ENCODE measurements at places on chromosomes 4 and X.

- DNase-seq: peak; percentile 27
These were observed 983.7 kb upstream of the LCORL start for GRCh38 chr4:19005211-19005610.

DNA sequence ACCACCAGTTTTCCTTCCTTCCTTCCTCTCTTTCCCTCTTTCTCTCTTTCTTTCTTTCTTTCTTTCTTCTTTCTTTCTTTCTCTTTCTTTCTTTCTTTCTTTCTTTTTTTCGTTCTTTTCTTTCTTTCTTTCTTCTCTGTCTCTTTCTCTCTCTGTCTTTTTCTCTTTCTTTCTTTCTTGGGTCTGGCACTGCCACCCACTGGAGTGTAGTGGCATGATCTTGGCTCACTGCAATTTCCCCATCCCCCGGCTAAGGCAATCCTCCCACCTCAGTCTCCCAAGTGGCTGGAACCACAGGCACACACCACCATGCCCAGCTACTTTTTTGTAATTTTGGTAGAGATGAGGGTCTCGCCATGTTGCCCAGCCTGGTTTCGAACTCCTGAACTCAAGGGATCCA lies 51.6 kb upstream of the NHS start:
- DNase-seq: no peak

GRCh38 chr4:147691820-147692219 lies 7.9 kb upstream of the PRMT9 start:
- no peak for DNase-seq

DNA sequence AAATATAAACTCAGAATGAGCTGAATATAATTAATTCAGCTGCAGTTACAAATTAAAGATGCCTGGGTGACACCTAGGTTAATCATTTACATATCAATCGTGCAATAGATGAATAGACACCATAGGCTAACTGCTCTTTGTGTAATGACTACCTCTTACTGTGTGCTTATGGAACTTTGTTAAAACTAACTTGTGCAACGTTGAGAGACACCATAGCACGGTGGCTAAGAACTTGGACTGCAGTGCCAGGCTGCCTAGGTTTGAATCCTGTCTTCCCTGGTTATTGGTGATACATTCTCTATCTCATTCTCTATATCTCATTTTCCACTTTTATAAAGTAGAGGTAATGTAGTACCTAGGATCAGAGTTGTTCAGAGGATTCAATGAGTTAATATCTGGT lies 46.9 kb downstream of the SMAD1 start:
- no peak for DNase-seq

- no peak for DNase-seq
These were observed 95.7 kb upstream of the IQCM start for GRCh38 chr4:149911354-149911753.

DNA sequence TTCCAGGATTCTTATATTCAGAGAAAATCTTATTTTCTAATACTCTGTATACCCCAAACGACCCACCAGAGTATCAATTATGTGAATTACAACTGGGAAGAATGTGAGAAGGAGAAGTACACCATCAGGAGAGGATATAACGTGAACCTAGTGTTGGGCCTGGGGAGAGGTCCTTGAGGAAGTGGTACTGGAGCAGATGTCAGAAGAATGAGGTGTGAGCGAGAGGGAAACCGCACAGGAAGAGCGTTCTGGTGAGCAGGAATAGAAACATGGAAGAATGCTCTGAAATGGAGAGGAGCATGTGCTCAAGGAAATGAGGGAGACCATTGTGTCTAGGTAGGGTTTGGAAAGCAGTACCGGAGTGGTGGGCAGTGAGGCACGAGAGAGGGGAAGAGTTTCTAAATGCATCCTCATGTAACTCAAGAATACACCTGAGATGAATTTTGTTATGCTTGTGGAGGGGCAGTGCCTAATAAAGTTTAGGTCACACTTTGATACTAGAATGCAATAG lies 151.6 kb downstream of the GRID2 start:
- DNase-seq: no peak

DNA sequence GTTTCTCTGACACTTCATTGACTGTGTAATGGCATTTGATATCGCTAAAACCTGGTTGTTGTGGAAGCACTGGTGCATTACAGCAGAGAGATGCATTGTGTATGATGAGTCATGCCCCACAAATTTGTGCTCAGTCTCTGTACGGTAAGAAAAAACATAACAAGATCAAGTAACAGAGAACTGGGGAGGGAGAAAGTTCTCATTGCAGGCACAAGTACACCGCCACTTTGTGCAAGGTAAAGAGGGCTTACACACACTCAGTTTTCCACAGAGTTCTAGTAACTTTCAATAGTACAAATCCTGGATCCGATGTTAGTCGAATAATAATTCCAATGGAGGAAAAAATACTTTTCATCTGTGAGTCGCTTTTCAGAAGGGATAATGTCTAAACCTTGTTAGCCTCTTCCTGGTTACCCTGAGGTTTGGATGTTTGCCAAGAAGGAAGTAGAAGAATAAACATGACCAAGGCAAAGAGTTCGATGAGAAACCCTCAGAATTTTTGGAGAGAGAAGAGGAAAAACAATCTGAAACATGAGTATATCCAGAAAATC lies 512.5 kb upstream of the SLIT2 start:
- DNase-seq: peak; percentile 19

- DNase-seq: no peak
These were observed 139.5 kb upstream of the RASGEF1B start for GRCh38 chr4:81611221-81611620.

- DNase-seq: no peak
These were observed 9.5 kb downstream of the IGSF1 start for GRCh38 chrX:131279617-131280016.

- no peak for DNase-seq
These were observed 481.7 kb upstream of the AGA start for GRCh38 chr4:177923888-177924287.

GRCh38 chr4:55907469-55907868 lies 41.3 kb upstream of the CEP135 start:
- DNase-seq: no peak

GRCh38 chrX:13064599-13065143 lies 20.3 kb upstream of the FAM9C start:
- peak; percentile 53 for DNase-seq

GRCh38 chrX:50157545-50158135 lies 43.2 kb downstream of the AKAP4 start:
- DNase-seq: no peak

DNA sequence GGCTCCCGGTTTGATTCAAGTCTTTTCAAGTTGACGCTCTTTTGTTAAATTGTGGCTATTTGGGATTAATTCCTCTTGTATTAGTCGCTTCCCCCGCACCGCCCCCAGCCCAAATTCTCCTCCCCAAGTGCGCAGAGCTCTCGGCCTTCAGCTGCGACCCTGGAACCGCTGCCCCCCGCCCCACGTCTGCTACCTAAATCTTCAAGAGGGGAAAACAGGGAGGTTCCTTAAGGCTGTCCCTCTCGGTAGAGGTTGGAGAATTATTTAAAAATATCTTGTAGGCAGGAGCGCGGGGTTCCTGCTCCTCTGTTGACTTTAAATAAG lies 860 bp upstream of the RPS6KA3 start:
- no peak for DNase-seq

GRCh38 chr4:11069581-11070211 lies 359.0 kb downstream of the HS3ST1 start:
- no peak for DNase-seq

DNA sequence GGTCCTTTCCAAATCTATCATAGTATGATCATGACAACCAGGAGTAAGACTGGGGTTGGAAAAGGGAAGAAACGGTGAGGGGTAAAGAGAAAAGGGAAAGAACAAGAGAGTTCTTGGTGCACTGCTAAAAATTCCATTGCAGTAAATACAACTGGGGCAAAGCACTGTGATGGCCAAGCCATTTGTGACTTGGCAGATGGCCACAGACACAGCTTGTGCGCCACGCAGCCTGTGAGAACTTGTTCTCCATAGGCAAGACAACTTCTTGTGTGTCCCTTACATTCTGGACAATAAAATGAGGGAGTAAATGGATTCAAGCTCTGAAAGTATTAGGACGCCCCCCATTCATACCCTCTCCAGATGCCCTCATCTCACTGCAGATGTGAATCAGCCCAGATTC lies 10.9 kb downstream of the MFAP3L start:
- no peak for DNase-seq

DNA sequence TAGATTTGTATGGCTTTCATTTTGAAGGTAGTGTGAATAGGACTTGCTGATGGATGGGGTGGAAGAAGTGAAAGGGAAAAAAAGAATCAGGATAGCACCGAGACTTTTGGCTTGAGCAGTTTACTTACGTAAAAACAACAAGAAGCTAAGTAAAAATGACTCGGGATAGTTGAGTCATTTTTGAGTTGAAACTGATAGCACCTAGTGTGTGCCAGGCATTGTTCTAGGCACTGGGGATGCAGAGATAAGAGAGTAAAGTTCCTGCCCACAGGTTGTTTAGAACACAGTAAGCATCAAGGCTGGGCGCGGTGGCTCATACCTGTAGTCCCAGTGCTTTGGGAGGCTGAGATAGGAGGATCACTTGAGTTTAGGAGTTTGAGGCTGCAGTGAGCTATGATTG lies 34.7 kb downstream of the ADD1 start:
- DNase-seq: no peak

DNA sequence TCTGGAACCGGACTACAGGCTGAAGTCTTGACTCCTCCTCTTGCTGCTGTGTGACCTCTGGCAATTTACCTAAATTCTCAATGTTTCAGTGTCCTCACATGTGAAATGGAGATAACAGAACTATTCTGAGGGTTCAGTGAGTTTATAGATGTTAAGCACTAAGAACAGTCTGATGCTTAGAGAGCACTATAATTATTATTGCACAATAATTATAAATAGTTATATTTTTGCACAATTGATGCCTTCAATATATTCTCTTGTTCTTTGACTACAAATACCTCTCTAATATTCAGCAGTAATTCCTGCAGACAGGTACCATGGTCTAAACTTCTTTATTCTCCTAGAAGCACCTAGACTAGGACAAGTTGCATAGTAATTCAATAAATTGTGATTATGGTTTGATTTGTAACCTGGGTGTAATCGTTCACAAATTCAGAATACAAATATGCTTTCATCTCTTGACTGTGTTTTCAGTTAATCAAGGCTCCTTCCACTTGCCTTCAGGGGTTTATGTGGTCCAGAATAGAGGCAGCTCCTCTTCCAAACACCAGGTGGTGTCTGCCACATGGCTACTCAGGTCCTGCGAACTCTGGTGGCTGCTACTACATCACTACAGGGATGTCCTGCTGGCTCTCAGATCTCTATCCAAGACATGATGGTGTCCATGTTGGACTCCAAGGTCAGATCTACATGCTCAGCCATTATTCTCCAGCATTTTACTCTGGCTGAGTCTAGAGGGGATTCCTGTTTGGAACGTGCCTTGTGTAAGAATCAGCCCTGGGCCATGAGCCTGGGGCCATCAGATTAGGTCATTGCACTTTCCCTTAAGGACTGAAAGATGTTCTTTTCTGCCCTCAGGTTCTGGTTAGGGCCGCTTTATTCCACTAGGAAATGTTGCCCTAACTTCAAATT lies 103.4 kb downstream of the QRFPR start:
- no peak for DNase-seq

DNA sequence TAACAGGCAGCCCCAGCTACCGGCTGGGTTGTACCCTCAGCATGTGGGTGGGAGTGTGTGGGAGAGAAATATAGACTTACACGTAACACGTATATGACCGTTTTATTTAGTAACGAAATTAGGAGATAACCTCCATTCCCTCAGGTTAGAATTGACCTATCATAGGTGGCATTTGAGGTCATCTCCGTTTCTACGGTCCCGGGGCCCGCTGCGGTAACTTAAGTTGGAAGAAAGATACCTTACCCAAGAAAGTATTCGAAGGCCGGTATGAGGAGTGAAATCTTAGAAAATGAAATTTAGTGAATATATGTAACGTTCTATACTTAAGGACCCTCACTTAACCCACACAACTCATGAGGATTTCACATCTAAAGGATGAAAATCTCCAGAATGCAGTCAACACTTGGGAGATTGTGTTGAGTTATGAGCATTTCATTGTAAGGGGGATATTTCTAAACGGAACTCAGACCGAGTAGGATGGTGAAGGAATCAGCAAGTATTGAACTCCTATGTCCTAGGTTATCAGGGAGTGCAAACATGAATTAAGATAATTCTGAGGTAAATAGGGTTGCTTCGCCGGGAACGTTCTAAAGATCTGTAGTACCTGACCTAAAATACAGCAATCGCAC lies 891 bp downstream of the CISD2 start:
- DNase-seq: no peak

DNA sequence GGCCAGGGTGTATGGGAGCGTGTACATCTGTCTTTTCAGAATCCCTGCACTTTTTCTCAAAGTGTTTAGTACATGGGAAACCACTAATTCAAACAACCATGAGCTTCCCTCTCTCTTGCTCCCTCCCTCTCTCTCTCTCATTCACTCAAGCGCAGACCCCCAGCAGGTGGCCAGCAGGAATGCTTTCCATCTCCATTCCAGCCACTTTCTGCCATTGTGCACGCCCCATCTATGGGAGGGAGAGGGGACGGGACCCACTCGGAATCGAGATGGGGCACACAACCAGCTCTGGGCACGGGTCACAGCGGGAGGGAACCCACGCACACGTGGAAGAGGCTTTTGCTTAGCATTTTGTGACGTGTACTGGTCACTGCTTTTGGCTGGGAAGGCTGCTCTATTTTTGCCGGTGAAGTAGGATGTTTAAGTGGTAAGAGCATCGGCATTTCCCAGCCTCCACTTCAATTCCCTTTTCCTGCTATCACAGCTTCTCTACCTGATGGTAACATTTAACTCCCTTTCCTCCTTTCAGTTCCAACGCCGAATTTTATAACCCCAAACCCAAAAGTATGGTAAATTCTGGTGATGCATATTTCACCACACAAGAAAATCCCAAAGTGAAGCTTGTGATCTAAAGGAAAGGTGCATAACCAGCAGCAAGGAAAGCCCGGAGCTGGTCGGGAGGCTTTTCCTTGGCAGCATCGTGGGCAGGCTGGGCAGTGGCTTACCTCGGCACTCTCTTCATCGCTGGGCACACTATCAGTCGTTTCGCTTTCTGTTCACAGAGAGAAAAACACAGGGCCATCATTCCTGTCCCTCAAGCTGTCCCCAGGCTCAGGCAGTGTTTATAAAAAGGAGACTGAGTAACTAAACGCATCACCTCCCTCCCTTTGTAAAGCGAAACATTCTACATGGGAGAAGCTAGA lies 84.1 kb downstream of the IRF2 start:
- no peak for DNase-seq

GRCh38 chr4:656436-657337 lies 17.4 kb downstream of the ATP5ME start:
- DNase-seq: no peak

- no peak for DNase-seq
These were observed 1.1 kb upstream of the STX18 start for GRCh38 chr4:4542774-4543485.

DNA sequence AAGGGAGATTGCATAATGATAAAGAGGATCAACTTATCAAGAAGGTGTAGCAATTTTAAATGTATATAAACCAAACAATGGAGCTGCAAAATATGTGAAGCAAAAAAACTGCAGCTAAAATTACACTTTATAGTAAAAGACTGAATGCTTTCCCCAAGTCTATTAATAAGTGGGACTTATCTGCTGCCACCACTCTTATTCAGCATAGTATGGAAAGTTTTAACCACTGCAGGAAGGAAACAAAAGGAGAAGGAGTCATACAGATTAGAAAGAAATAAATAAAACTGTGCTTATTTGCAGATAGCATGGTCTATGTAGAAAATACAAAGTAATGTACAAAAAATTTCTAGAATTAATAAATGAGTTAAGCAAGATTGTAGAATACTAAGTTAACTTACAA lies 94.1 kb upstream of the GK2 start:
- no peak for DNase-seq

All from GM03348 (cell line).